Right renal pelvis (tissue), 4 donors: ENCODE measurements at places on chromosomes 11 and 22. TPM values are rescaled to one million over a fixed set of nuclear protein-coding genes. Genes with fewer than 3 reads are reported as not detected.

Gene DNAJB7
- 0.31 TPM for polyA plus RNA-seq

Gene MMP8
- not detected for polyA plus RNA-seq

Gene MMP27
- not detected for polyA plus RNA-seq

Gene APLNR
- 108 TPM for polyA plus RNA-seq

Gene MRPL48
- 71.8 TPM for polyA plus RNA-seq

DNA sequence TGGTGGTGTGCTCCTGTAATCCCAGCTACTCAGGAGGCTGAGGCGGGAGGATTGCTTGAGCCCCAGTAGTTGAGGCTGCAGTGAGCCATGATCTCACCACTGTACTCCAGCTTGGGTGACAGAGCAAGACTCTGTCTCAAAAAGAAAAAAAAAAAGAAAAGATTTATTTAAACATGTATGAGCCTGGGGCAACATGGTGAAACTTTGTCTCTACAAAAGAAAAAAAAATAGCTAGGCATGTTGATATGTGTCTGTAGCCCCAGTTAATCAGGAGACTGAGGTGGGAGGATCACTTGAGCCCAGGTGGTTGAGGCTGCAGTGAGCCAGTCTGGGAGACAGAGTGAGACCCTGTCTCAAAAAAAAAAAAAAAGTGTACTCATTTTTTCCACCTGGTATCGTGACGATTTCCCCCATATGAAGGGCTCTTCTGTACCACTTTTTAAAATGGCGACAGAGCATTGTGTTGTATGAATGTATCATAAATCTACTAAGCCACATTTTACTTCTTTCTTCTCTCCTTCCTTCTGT is 16.4 kb upstream of the KCTD14 start:
- DNase-seq, result no peak

DNA sequence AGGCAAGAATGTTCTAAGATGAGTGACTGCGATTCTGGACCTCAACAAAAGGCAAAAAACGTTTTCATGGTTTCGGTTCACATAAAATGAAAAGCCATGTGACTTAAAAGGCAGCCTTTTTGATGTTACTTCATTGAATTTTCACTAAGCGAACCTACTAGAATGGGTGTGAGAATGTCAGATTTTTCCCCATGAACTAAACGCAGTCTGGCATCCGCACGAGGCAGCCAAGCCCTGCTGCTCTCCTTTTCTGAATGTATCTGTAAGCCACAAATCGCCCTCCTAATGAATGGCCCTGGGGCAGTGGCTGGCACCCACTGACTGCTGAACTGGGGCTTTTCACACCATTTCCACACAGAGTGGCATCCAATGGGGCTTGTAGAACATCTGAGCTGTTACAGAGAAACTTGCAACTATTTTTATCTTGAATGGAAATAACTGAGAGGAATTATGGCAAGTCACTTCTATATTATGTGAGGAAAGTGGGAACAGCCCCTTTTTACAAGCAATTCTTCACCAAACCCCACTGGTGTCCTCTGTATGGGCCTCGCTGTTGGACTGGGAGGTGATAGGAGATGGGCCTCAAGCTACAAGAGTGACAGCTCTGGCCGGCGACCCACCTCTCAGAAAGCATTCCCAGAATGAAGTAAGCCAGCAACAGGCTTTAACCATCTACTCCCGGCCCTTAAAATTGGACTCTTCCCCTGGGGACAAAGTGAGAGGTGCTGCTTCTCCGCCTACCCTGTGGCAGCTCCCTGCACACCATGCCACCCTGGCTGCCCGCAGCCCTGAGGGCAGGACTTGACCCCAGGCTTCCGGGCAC is 29.4 kb downstream of the PPP2R1B start:
- no peak for DNase-seq

DNA sequence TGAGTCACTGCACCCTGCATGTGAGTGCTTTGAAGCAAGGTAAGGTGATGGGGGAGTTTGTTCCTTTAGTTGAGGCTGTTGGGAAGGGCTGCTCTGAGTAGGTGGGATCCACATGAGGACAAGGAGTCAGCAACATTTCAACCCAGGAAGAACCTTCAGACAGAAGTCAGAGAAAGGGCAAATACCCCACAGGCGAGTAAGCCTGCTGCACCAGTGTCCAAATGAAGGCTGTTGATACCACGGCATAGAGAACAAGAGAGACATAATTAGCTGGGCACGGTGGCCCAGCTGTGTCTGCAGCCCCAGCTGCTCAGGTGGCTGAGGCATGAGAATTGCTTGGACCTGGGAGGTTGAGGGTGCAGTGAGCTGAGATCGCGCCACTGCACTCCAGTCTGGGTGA is 54.3 kb upstream of the CLMP start:
- DNase-seq, result no peak

DNA sequence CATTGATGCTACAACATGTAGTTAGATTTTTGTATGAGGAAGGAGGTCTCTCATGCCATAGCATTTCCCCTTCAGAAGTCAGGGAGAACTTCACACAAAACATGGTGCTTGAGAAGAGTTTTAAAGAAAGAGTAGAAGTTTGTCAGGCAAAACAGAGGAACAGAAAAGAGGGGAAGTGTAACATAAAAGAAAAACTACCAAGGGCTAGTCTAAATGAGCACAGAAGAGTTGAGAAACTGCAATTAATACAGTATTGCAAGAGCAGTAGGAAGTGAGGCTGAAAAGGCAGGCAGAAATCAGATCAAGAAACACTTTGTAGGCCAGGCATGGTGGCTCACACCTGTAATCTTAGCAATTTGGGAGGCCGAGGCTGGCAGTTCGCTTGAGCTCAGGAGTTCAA is 61.0 kb downstream of the FAM168A start:
- DNase-seq, result no peak

GRCh38 chr11:32584921-32585320 is 1.3 kb downstream of the EIF3M start:
- DNase-seq, result no peak

DNA sequence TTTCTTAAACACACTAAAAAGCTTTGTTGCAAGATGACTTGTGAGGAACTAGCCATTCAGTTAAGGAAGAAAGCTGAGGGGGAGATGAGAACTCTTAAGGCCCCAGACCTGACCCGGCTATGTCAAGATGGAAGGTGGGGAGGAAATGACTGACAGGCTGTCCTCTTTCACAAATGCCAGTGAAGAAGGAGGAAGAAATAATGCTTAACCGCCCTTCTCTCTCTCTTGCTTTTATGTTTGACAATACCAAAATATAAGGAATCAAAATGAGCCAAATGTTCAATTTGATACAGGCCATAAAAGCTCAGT is 87.4 kb downstream of the AMBRA1 start:
- DNase-seq, result no peak

DNA sequence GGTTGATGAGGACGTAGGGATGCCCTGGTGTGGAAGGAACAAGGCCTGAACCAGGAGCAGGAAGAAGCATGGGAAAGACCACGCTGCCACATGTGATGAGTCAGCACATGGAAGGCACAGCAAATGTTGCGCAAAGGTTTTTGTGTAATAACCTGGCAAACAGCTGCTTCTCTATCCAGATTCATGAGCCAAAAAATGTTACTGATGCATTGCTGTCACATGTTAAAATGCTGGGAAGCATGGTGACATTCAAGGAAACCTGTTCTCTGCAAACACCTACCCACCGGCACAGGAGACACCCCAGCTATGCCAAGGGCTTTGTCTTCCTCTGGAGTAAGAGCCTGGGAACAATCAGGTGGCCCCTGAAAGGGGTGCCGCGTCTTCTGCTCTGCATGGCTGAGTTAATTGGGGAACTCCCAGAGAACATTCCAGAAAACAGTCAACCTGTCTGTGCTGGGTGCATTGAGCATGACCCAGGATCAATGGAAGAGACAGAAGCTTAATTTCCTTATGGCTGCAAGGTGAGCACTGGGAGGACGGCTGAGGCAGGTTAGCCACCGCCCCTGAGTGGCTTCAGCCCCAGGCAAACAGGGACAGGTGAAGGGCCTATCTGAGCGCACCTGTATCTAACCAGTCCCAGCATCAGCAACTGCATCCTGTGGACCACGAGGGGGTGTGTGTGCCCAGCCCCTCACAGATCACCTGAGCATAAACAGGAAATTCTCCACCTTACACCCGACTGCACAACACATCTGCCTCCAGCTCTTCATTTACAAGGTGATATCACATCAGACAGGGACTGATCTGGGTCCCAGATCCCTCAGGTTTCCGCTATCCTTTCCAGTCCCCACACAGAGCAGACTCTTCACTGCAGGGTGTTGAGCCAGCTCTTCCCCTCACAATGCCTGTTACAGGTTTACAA is 108.4 kb downstream of the GGTLC2 start:
- no peak for DNase-seq

DNA sequence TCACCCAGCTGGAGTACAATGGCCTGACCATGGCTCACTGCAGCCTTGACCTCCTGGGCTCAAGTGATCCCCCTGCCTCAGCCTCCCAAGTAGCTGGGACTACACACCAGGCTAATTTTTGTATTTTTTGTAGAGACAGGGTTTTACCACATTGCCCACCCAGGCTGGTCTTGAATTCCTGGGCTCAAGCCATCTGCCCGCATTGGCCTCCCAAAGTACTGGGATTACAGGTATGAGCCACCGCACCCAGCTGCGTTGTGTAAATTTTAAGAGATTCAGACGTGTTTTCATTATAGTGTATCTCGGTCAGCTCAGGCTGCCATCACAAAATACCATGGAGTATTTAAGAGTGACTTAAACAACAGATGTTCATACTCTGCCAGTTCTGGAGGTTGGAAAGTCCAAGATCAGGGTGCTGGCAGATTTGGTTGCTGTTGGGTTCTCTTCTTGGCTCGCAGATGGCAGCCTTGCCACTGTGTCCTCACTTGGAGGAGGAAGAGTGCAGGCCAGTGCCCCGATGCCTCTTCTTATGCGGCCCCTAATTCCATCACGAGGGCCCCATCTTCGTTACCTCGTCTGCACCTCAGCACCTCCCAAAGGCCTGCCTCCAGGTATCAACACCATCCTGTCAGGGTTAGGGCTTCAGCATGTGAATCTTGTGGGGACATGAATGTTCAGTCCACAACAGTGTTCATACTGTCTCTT is 32.6 kb upstream of the PARVB start:
- DNase-seq, result no peak

DNA sequence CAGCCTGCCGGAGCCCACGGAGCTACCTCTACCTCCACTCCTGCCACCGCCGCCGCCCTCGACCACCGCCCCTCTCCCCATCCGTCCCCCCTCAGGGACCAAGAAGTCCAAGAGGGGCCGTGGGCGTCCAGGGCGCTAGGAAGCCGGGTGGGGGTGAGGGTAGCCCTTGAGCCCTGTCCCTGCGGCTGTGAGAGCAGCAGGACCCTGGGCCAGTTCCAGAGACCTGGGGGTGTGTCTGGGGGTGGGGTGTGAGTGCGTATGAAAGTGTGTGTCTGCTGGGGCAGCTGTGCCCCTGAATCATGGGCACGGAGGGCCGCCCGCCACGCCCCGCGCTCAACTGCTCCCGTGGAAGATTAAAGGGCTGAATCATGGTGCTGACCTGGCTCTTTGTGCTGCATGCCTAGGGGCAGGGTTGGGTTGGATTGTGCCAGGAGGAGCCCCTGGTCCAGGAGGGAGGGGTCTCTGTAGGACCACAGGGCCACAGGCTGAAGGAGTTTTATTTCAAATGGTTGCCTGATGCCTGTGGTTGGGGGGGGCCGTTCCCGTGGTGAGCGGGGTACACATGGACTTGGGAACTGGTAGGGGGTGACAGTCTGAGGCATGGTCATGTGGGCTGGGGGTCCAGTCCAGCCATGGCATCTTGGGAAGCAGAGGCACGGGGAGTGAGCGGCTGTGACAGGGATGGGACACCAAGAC is 2.3 kb downstream of the PTPRCAP start:
- no peak for DNase-seq

DNA sequence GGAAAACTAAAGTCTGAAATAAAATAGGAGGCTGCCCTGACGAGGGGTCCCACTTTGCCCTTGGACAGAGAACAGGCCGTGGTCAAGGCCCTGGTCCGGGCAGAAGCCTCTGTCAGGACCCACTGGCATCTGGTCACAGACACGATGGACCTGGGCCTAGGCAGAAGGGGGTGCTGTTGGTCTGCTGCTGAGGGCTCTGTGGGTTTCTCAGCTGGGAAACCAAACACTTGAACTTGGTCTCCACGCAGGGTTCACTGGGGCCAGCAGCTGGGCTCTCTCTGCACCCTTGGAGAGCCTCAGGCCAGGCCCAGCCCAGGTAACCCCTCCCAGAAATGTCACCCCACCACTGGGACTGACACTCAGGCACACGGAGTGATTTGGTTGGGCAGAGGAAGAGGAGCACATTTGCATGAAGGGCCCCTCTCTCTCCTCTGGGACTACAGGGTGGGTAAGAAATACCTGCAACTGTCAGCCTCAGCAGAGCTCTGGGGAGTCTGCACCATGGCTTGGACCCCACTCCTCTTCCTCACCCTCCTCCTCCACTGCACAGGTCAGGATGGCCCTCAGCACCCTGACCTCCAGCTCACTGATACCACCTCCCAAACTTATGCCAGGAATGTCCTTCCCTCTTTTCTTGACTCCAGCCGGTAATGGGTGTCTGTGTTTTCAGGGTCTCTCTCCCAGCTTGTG is 48.1 kb upstream of the TOP3B start:
- DNase-seq, result no peak

- DNase-seq, result no peak
Measured at GRCh38 chr11:69913591-69914285, 94.5 kb upstream of the FGF3 start.

GRCh38 chr11:62017878-62018655 is 50.6 kb upstream of the FTH1 start:
- no peak for DNase-seq

DNA sequence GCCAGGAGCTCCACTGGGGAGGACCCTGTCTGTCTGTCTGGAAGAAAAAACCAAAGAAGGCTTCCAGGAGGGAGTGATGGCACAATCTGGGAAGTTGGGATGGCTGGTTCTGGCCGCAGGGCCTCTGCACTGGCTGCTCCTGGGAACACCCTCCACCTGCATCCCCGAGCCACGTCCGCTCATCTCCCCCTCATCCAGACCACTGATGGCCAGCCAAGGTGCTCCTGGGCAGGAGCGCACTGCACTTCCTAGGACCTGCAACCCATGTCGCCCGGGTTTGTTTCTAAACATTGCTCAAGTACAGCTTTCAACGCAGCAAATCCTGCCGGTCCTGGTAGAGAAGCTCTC is 4.9 kb upstream of the IFITM10 start:
- DNase-seq, result no peak

- no peak for DNase-seq
Measured at GRCh38 chr22:32612834-32613233, 138.2 kb downstream of the FBXO7 start.
